ENCODE measurements at places on chromosomes 6 and 20.
A peak's percentile ranks its signal among the peaks of the same experiment; 100 is the strongest.

- no peak for DNase-seq
Measured at GRCh38 chr20:53984356-53985149, 85.8 kb downstream of the BCAS1 start.

DNA sequence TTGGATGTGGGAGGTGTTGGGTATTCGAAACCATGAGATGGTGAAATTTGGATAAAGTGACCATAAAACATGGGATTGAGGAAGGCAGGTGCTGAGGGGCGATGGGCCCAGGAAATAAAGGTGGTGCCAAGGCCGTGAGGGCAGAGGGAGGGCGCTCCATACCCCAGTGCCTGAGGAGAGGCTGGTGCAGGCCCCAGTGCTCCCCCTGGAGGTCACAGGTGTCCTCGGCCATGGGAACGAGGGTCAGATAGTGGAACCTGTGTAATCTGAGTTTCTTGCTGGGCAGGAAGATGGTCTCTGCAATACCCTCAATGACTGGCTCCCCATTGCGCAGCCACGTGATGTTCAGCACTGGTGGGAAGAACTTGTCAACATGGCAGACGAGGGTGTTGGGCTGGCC lies 16.2 kb downstream of the HLA-DPB1 start:
- peak; percentile 56 for DNase-seq

- no peak for DNase-seq
Measured at GRCh38 chr6:34587325-34587724, 31.2 kb upstream of the SPDEF start.

- no peak for DNase-seq
Measured at GRCh38 chr6:63295553-63296194, 24.1 kb downstream of the LGSN start.

GRCh38 chr6:13412639-13413465 lies 74.5 kb downstream of the GFOD1 start:
- no peak for DNase-seq
